Panc1 (cell line): ENCODE measurements at places on chromosomes 6 and 20.
A peak's percentile ranks its signal among the peaks of the same experiment; 100 is the strongest.

- no peak for DNase-seq
Measured at GRCh38 chr20:40477805-40478204, 211.2 kb downstream of the MAFB start.

GRCh38 chr20:14568225-14568624 lies 230.8 kb upstream of the FLRT3 start:
- DNase-seq, result no peak

- DNase-seq, result no peak
Measured at GRCh38 chr20:63160641-63161175, 55.2 kb downstream of the YTHDF1 start.

DNA sequence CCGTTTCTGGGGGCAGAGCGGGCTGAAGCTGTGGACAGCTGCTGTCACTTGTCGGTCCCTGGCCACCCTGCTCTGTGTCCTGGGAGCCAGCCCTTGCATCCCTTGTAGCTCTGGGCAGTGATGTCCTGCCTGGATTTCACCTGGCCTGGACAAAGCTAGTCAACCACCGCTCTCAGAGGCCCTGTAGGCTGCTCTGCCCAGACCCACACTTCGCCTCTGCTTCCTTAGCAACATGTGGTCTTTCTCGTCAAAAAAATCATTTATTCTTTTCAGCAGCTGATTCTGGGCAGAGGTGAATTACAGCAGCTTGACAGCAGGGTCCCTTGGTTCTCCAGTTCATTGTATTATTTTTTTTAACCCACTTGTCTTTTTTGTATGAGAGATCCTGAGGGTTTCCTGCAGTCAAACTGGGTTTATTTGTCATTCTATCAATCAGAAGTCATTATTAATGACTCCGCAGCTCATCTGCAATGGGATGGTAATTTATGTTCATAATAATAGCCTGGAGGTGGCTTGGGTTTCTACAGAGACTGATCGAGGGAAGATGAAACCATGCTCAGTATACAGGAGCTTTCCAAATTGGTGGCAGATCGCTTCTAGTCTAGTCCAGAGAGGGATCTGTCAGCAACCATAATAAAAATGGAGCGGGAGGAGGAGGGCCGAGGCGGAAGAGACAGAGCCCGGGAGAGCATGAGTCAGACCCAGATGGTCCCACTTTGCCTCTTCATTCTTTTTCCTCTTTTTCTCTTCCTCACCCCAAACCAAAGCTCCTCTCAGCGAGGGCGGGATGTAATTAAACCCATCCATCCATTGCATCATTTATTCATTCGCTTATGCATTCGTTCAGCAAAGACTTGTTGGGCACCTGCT lies 22.4 kb downstream of the EDN3 start:
- no peak for DNase-seq

GRCh38 chr20:4326195-4327065 lies 311.1 kb upstream of the RNF24 start:
- no peak for DNase-seq

DNA sequence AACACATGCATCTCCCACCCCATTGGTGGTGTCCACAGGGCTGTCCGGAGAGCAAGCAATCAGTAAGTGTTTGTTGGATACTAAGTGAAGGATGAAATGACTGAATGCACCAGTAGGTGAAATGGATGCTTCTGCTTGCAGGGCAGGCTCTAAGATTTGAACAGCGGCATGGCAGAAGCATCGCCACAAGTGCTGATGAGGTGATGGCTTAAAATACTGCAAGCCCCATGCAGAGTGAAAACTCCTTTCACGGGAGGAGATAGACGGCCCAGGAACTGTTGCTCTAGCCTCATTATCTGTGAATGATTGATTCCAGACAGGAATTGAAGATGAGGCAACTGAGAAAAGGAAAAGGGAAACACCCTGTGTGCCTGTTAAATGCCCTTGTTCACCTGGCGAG lies 158.9 kb downstream of the LY86 start:
- no peak for DNase-seq

DNA sequence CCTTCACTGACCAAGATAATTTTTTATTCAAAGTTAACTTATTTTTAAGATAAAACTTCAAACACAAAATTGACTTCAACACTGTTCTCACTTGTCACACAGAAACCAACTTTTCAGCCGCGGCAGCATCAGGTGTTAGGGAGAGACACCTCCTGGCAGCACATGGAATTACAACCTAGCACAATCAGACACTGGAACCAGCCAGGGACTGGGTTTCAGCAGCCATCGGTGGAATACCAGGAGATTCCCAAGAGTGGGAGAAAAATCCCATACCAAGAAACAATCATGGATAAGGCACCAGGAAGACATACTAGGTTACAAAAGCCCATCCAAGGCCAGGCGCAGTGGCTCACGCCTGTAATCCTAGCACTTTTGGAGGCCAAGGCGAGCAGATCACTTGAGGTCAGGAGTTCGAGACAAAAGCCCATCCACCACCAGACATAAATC lies 70.0 kb downstream of the SNX5 start:
- DNase-seq, result peak; percentile 53

- no peak for DNase-seq
Measured at GRCh38 chr6:43395776-43396175, 26.3 kb upstream of the ZNF318 start.

GRCh38 chr6:55664591-55665587 lies 85.9 kb upstream of the HMGCLL1 start:
- DNase-seq, result no peak

- DNase-seq, result peak; percentile 86
Measured at GRCh38 chr20:10705801-10706459, 32.1 kb upstream of the JAG1 start.

DNA sequence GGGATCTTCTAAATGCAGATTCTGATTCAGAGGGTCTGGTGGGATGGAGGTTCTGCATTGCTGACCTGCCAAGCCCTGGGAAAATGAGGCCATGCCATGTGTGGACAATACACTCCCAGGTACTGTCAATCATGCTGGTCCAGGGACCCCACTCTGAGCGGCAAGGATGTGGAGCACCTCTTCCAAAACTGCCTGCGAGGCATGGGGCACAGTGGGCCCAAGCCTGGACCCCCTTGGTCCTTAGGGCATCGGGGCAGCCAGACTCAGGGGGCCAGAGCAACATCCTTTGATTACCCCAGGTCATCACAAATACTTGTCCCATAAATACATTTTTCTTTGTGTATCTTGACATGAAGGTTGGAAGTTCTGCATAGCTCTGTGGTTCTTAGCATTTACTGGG lies 76.8 kb upstream of the NXT1 start:
- no peak for DNase-seq
